ENCODE measurements at places on chromosomes 1 and 21.

DNA sequence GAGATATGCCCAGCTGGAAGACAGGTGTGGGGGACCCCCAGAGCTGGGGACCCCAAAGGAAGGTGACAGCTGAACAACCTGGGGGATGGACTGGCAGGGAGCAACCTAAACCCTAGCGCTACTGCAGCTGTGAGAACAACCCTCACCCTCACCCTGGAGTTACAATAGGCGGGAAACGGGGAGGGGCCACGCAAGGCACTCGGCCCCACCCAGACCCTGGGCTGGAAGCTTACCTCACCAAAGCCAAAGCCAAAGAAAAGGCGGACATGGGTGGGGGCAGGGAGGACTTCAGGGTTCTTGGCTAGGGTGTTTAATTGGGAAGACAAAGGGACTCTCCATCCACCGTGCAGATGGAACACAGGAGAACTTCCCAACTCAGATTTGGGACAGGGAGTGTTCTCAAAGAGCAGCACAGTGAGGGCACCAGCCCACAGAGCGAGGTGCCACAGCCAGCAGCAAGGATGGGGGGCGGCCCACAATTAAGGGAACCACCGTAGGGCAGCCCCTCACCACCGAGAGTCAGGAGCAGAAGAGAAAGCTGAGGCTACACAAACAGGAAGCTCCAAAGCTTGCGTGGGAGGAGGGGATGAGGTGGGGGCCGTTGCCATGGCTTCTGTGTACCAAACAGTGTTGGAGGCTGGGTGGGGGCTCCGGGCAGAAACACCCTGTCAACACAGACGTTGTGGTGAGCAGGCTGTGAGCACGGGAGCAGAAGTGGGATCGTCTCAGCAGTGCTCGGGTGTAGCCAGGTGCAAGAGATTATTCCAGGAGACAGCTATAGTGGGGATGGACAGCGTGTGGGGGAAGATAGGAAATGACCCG is 1.9 kb downstream of the TAGLN2 start:
- no peak for DNase-seq

- no peak for DNase-seq
These were observed 25.7 kb upstream of the C1orf198 start for GRCh38 chr1:230894032-230894431.

DNA sequence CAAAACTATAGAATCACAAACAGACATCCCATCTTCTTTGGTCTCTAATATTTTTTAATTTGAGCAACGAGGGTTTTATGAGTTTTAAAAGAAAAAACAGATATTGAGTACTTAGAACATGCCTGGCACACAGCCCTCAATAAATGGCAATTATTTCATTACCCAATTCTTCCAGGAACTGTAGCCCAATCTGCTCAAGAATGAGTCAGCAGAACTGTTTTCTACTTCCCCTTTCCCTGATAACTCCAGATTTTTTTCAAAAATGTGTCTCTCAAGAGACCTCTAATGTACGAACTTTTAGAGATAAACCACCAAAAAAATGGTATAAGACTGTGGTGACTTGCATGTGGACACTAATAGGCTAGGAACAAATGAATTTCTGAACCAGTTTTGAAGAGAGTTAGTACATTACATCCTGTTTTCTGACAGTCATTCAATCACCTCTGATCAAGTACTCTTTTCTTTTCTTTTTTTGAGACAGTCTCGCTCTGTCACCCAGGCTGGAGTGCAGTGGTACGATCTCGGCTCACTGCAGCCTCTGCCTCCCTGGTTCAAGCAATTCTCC is 11.5 kb downstream of the ABL2 start:
- DNase-seq = peak; percentile 24

- no peak for DNase-seq
These were observed 6.1 kb upstream of the C1orf53 start for GRCh38 chr1:197896301-197896700.

- DNase-seq = no peak
These were observed 135.9 kb downstream of the HHAT start for GRCh38 chr1:210464519-210465039.

DNA sequence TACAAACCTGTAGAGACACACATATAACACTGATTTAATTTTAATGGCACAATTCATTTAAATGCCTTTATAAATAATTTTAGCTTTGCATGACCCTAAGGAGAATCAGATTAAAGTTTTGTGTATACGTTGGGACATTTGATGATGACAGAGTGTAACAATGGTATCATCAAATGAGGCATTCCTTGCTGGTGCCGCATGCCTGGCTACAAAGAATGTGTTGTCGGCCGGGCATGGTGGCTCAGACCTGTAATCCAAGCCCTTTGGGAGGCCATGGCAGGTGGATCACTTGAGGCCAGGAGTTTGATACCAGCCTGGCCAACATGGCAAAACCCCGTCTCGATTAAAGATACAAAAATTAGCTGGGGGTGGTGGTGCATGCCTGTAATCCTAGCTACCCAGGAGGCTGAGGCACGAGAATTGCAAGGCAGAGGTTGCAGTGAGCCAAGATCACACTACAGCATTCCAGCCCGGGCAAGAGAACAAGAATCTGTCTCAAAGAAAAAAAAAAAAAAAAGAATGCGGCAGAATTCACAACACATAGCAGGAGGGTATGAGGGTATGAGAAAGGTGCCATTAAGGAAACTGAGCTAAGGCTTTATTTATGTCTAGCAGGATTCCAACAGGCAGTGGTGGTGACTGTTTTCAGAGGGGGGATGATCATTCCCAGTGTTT is 58.9 kb downstream of the PTPN14 start:
- no peak for DNase-seq

DNA sequence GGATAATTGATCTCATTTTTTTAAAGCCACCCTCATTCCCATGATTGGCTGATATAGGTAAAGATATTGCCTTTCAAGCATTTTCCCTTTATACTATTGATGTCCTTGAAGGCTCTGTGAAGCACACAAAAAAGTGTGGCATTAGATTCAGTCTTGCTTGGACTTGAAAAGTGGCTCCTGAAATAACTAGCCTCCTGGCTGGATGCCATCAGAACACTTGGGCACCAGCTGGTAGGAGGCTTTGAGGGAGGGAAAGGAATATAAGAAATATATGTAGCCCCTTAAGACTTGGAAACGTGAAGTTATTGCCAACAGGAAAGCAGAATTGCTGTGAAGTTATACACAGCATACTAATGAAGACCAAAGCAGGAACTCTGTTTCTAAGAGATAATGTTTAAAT is 14.1 kb downstream of the MTR start:
- no peak for DNase-seq

DNA sequence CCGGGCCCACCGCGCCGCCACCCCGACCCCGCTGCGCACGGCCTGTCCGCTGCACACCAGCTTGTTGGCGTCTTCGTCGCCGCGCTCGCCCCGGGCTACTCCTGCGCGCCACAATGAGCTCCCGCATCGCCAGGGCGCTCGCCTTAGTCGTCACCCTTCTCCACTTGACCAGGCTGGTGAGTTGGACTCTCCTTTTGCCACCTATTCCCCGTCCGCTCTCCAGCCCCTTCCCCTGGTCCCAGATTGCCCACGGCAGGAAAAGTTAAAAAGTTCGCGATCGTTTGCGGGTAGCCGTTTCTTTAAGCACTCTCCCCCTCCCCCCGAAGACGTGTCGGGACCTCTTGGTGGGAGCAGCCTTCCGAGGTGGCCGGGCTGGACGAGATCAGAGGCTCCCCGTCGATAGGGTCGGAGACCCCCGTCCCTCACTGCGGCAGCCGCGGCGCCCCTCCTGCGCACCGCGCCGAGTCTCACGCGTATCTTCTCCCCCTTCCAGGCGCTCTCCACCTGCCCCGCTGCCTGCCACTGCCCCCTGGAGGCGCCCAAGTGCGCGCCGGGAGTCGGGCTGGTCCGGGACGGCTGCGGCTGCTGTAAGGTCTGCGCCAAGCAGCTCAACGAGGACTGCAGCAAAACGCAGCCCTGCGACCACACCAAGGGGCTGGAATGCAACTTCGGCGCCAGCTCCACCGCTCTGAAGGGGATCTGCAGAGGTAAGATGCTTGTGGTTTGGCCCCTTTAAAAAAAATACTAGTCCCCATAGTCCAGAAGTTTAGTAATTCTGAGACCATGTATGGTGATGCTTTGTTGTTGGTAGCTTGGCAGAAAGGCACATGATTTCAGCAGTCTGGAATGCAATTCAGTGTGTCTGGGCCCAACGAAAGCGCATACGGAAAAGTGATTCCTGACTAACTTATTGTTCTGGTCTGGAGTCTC is 576 bp downstream of the CCN1 start:
- DNase-seq = no peak

GRCh38 chr1:67594764-67595163 is 90.2 kb upstream of the GADD45A start:
- no peak for DNase-seq

DNA sequence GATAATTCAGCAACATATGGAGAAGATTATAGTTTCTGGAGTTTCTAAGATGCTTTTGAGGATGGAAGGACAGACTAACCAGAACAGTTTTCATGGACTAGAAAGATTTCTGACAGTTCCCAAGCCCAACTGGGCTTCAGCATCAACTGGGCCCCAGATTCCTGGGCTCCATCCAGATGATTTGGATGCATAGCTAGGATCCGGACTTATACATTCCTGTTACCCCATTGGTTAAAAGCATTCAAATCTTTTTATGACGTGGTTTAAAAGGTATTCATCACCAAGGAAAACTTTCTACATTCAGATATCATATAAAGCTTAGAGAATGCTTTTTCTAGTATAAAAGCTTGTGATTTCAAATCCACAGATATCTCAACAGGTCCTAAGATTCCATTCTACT is 29.7 kb downstream of the TSHB start:
- no peak for DNase-seq

- no peak for DNase-seq
These were observed 190.1 kb downstream of the TNR start for GRCh38 chr1:175553280-175553679.

GRCh38 chr1:45327644-45328515 is 1.2 kb downstream of the HPDL start:
- DNase-seq = no peak

GRCh38 chr1:215717677-215718426 is 150.7 kb downstream of the KCTD3 start:
- no peak for DNase-seq

DNA sequence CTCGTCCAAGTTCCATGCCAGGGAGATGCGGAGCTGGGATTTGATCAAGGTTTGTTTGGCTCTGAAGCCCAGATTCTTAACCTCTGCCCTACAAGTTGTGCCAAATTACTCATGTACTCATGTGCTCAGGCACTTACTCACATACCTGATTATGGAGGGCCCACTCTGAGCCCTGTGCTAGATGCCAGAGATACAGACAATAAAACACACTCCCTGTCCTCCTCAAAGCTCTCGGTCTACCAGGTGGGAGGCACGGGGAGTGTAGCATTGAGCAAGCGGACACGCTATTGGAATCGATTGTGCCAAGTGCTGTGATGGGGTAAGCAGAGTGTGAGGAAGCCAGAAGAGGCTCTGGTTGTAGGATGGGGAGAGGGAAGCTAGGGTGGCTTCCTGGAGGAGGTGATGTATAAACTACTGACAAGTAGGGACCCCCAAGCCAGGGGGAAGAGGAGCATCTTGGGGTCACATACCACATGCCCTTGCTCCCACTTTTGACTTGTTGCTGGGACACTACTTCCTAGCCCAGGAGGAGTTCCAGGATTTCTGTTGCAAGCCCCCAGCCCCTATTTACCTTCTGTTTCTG is 49.8 kb upstream of the IFNLR1 start:
- DNase-seq = peak; percentile 3

GRCh38 chr1:112988367-112988766 is 32.4 kb upstream of the SLC16A1 start:
- no peak for DNase-seq

DNA sequence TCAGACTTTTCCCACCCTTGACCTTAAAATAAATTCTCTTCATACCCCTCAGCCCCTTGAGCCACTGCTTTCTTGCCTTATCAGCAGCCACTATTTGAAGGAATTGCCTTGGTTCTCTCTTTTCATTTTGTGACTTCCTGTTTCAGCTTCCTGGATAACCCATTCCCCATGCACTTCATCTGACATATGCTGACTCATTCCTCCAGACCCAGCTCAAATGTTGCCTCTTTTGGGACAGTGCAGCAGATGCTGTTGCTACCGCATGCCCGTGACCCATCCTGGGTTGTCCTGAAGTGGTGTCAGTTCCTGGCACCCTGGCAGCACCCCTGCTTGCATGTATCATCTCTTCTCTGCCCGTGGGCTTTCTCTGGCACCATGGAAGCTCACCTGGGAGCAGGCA is 496.1 kb downstream of the PTPRU start:
- DNase-seq = no peak

DNA sequence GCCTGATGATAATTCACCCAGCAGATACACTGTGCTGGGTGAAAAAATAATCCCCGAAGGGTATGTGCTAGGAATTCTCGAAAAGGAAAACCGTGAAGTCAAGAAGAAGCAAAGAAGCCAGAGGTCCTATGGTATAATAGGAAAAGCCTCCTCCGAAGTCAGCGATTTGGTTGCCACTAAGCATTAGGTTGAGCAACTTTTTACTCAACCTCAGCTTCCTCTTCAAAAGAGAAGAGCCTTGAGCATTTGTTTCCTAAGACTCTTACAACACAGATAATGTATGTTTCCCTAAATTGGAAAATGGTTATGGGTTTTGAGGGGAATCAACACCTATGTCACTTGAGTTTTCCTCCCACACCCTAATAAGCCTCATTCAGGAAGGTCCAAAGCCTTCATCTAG is 21.3 kb upstream of the MNDA start:
- no peak for DNase-seq

DNA sequence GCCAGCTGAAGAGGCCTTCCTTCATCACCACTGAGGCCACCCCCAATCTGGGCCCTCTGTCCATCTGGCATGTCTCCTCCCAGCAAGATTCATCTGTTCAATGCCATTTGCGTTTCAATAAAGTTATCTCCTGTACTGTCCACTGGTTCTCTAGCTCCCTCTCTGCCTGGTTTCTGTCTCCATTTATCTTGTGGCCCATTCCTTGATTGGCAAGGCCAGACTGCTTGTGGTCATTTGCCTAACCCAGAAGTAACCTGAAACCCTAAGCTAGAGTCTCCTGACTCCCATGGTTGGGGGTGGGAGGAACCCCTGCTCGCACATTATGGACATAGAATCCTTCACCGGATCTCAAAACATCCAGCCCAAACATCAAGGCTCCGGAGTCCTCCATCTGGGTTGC is 2.1 kb upstream of the IPO9 start:
- DNase-seq = no peak

DNA sequence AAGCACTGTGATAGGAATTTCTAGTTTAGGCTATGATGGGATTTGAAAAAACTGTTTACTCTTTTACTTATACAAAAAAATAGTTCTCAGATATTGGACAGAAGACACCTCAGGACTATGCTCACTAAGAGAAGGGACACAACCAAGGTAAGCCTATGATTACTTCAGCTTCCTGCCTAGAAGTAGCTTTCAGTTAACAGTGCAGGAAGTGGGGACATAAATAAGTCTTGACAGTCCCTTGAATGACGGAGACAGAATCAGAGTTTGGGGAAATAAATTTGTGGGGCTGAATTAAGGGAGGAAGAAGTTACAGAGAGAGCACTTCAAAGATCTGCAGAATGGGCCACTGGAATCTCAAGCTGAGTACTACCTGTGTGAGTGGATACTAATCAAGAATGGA is 53.8 kb upstream of the OLFM3 start:
- no peak for DNase-seq

DNA sequence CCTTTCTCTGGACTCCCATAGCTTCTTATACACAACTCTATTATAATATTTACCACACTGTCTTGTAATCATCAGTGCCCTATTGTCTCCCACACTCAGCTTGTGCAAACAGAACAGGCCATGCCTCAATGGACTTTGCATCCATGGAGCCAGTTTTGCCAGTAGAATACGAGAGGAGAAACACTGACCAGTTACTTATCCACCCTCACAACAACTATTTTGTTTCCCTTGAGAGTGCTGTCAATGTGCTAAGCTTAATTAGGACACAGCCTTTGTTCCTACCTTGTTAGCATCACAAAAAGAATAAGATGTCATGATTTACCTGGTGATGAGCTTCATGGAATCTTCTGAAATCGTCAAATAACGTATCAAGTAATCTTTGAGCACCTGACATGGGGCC is 18.1 kb upstream of the LRRC52 start:
- no peak for DNase-seq
